ENCODE measurements at places on chromosomes 2 and 18. TPM values are rescaled to one million over a fixed set of nuclear protein-coding genes. Genes with fewer than 3 reads are reported as not detected.

The ENOSF1 gene
- total RNA-seq = 25.8 TPM

DNA sequence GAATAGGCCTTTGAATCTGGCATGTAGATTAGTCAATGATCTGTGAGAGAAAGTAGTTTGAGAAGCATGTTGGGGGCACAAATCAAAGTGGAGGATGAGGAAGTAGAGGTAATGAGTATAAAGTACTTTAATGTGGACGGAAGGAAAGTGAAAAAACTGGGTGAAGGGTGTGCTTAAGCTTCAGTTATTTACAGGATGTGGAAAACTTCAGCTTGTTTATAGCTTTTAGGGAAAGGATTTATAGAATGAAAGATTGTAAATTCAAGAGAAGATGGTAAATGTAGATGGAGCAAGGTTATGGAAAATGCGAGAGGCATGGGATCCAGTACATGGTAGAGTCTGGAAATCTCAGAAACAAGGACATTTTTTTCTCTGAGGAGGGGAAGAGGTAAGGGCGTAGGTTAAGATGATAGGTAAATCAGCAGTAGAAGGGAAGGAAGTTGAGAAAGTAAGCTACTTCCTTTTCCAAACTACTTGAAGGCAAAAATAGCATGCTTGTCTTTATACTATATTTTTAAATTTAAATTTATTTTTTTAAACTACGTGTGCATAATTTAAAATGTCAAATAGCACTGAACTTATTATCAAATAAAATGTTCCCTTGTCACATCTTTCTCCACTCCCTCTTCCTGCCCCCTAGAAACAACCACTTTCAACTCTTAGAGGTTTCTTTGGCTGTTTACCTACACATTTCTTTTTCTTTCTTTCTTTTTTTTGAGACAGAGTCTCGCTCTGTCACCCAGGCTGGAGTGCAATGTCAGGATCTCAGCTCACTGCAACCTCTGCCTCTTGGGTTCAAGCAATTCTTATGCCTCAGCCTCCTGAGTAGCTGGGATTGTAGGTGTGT lies 8.5 kb downstream of the FAM117B start:
- no peak for DNase-seq

DNA sequence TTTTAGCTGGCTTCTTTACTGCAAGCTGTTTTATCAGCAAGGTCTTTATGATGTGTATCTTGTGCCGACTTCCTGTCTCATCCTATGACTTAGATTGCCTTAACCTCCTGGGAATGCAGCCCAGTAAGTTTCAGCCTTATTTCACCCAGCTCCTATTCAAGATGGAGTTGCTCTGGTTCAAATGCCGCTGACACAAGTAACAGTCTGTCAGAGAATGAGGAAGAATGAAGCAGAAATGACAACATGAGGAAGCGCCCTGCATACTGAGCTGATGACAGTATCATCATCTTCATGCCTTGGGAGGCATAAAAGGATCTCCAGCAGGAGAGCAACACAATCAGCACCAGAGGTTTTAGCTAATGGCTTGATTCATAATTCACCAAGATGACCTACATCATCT lies 309.4 kb downstream of the NBAS start:
- DNase-seq = no peak

The GAL3ST2 gene
- not detected for total RNA-seq

The ATG4B gene
- total RNA-seq = 68.9 TPM

The SKA1 gene
- total RNA-seq = 47.3 TPM

The SCYGR4 gene
- total RNA-seq = not detected

- no peak for DNase-seq
Measured at GRCh38 chr18:9022397-9023155, 79.9 kb upstream of the NDUFV2 start.

DNA sequence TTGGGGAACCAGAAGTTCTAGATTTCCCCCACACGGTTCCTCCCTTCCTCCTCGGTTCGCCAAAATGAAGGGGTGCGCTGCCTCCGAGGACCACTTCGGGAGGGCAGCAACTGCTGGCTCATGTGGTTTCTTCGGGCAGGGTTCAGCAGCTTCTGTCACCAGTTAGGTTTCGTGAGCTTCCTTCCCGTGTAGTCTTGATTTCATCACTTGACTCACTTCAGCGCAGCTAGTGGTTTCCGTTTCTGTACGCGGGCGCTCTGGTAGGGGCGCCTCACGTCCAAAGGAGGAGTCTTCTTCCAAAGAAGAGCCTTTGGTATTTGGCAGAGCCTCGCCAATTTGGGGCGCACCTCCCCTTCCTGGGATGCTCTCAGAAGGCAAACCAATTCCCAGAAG lies 485 bp upstream of the GALNT3 start:
- peak; percentile 46 for DNase-seq

DNA sequence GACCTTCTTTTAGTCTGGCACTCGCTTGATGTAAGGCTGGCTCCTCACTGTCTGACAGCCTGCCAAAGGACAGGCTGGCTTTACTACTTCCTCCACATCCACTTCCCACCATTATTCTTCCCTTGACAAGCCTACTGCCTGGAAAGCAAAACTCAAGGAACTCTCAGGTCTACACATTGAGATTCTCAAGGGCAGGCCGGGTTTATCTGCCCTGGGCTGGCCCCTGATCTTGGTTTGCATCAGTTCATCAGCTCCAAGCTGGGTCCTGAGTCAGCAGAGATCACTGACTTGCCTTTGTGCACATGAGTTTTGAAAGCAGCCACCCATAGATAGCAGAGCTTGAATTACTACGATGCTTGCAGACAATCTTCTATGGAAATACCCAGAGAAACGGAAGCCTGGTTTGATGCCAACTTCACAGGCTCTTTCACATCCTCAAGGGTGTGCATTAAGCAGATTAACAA lies 53.9 kb downstream of the KCTD18 start:
- DNase-seq = peak; percentile 21

GRCh38 chr2:60498816-60499429 lies 54.5 kb downstream of the BCL11A start:
- DNase-seq = no peak

DNA sequence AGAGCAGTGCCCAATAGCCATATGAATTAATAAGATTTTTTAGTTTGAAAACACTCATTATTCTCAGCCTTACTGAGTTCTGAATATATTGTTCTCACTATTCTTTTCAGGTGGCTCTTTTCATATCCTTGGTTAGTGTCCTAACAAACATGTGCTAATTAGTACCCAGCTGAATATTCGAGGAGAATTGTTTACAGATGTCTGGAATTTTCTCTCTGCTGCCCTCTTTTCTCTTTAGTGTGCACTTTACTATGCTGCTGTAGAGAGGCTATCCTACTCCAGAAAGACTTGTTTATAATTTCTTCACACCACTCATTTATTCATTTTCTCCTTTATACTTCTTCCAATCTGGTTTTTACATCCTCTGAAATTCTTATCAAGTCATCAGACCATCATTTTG lies 405.3 kb downstream of the SPAG16 start:
- no peak for DNase-seq

Measured in LHCN-M2 (cell line).